ENCODE measurements at places on chromosomes 3 and 15.
A peak's percentile ranks its signal among the peaks of the same experiment; 100 is the strongest.

- no peaks in the 10 kb centered on the region for H3K36me3 ChIP-seq
- no peaks in the 10 kb centered on the region for H3K4me1 ChIP-seq
- DNase-seq: no peak
- no peak overlapping the region for H3K4me3 ChIP-seq
Measured at GRCh38 chr15:43881944-43882343, 55.1 kb downstream of the WDR76 start.

DNA sequence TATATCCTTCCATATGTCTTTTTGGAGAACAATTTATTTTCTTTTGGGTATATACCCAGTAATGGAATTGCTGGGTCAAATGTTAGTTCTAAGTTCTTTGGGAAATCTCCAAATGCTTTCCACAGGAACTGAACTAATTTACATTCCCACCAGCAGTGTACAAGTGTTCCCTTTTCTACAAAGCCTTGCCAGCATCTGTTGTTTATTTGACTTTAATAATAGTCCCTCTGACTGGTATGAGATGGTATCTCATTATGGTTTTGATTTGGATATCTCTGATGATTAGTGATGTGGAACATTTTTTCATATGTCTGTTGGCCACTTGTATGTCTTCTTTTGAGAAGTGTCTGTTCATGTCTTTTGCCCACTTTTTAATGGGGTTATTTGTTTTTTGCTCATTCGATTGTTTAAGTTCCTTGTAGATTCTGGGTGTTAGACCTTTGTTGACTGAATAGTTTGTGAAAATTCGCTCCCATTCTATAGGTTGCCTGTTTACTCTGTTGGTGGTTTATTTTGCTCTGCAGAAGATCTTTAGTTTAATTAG is 48.4 kb downstream of the TMEM45A start:
- H3K27ac ChIP-seq: no peak overlapping the region
- DNase-seq: no peak

GRCh38 chr3:55661141-55661540 is 174.0 kb upstream of the WNT5A start:
- DNase-seq: no peak
- H3K27me3 ChIP-seq: no peaks in the 10 kb centered on the region
- H3K4me3 ChIP-seq: no peak overlapping the region
- H3K36me3 ChIP-seq: no peaks in the 10 kb centered on the region
- no peaks in the 10 kb centered on the region for H3K4me1 ChIP-seq
- H3K27ac ChIP-seq: no peak overlapping the region

DNA sequence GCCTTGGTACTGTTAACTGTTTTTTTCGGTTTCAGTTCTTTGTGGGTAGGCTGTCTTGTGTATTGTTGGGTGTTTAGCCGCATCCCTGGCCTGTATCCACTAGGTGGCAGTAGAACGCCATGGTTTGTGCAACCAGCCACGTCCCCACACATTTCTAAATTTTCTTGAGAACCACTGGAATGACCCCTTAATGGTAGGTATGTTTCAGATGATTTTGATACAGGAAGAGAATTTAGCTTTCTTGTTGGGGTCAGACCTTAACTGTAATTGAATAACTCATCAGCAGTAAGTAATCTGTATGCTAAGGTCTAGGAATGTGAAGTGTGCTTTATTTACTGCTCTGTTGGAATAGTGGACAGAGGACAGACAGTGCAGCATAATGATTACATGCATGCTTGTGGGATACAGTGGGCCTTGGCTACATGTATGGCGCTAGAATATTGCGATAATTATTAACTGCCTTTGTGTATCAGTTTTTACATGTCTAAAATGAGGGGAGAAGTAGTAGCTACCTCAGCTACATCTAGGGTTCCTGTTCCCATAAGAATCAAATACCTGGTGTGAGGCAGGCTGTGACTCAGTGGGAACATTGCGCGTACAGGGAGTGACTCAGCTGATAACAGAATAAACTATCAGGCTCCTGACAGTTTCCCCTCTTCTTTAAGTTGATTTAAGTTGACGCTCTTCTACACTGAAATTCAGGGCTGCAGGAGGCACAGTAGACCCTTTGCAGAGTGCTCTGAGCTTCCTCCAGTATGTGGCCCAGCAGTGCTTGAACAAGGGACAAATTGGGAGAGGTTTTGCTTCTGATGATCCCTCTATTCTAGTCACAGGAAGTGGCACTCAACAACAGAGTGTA is 25.0 kb upstream of the GPR171 start:
- no peaks in the 10 kb centered on the region for H3K36me3 ChIP-seq
- H3K27me3 ChIP-seq: no peaks in the 10 kb centered on the region
- peaks cover 23% of the 10 kb centered on the region for H3K4me1 ChIP-seq
- peak overlapping the region; percentile 31 for H3K4me3 ChIP-seq

GRCh38 chr15:65512807-65513416 is 4.6 kb downstream of the DPP8 start:
- H3K4me3 ChIP-seq: no peak overlapping the region
- no peak overlapping the region for H3K27ac ChIP-seq
- peaks cover 14% of the 10 kb centered on the region for H3K4me1 ChIP-seq
- H3K27me3 ChIP-seq: no peaks in the 10 kb centered on the region

DNA sequence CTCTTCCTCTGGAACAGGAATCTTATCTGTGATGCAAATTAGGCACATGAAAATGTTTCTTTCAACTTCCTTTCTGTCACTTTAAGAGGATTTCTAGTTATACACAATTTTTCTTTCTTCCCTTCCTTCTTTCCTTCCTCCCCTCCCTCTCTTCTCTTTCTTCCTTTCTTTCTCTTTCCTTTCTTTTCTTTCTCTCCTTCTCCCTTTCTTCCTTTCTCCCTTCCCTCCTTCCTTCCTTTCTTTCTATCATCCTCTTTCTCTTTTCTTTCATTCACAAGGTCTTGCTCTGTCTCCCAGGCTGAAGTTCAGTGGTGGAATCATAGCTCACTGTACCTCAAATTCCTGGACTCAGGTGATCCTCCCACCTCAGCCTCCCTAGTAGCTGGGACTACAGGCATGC is 18.0 kb upstream of the C2CD4B start:
- H3K4me3 ChIP-seq: no peak overlapping the region
- H3K27ac ChIP-seq: no peak overlapping the region
- H3K36me3 ChIP-seq: no peaks in the 10 kb centered on the region
- DNase-seq: no peak

DNA sequence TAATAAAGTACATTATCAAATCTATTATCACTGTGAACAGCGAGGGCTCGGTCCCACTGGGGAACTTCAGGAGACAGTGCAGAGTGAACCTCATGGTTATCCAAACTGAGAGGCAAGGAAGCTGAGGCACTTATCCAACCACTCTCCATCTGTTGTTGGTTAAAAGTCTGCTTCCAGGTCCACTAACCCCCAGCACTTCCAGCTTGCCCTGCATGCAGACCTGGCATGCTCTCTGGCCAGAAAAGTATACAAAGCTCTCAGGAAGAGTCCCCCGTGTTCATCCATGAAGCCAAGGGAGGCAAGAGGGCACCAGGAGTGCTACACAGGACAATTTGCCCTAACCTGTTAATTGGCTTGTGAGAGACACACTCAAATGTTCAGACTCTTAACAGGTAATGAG is 36.0 kb downstream of the FBN1 start:
- no peaks in the 10 kb centered on the region for H3K27me3 ChIP-seq
- H3K36me3 ChIP-seq: no peaks in the 10 kb centered on the region
- H3K27ac ChIP-seq: no peak overlapping the region
- no peak overlapping the region for H3K4me3 ChIP-seq
- no peak for DNase-seq

DNA sequence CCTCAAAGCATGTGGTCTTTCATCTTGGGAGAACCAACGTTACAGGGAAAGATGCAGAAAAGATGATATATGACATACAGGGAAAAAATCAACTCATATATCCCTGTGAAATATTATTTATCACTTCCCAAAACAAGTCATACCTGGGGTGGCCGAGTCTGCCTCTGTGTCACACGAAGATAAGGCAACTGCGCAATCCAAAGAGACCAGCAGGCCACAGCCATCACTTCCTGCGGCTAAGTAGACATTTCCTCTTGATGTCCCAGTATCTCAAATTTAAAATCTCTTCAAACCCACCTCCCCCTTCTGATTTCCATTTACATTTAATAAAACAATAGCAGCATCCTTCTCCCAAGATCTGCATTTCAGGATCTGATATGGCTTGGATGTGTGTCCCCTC is 71.5 kb downstream of the IGF2BP2 start:
- no peaks in the 10 kb centered on the region for H3K27me3 ChIP-seq
- DNase-seq: no peak
- H3K4me1 ChIP-seq: peaks cover 47% of the 10 kb centered on the region
- no peak overlapping the region for H3K4me3 ChIP-seq
- H3K27ac ChIP-seq: no peak overlapping the region

DNA sequence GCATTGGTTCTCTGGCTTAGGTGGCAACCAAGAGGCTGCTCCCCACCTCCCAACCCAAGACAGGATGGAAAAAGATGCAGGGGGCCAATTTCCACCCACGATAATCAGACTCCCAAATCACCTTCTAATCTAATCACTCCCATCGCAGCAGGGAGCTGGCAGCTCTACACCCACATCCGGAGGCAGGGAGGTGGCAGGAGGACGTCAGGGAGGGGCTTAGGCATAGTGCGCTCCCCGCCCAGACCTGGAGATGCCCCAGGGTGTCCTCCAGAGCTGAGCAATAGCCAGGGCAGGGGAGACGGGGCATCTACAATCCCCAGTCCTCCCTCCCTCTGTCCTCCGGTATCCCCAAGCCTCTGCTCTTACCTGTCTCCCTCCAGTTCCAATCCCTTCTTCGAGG is 70.5 kb upstream of the SEC13 start:
- no peak for DNase-seq
- no peaks in the 10 kb centered on the region for H3K4me1 ChIP-seq
- no peak overlapping the region for H3K27ac ChIP-seq
- no peak overlapping the region for H3K4me3 ChIP-seq
- H3K27me3 ChIP-seq: peaks cover 97% of the 10 kb centered on the region

- no peak overlapping the region for H3K4me3 ChIP-seq
- H3K27me3 ChIP-seq: no peaks in the 10 kb centered on the region
- DNase-seq: no peak
- no peaks in the 10 kb centered on the region for H3K36me3 ChIP-seq
Measured at GRCh38 chr3:171157286-171157685, 130.8 kb upstream of the SLC2A2 start.

- no peaks in the 10 kb centered on the region for H3K27me3 ChIP-seq
- H3K4me1 ChIP-seq: no peaks in the 10 kb centered on the region
- no peak overlapping the region for H3K27ac ChIP-seq
Measured at GRCh38 chr3:34008191-34008590, 209.8 kb downstream of the PDCD6IP start.

- no peak for DNase-seq
- H3K36me3 ChIP-seq: no peaks in the 10 kb centered on the region
- no peak overlapping the region for H3K4me3 ChIP-seq
- no peaks in the 10 kb centered on the region for H3K27me3 ChIP-seq
- no peaks in the 10 kb centered on the region for H3K4me1 ChIP-seq
- no peak overlapping the region for H3K27ac ChIP-seq
Measured at GRCh38 chr3:97686258-97686657, 78.3 kb upstream of the ARL6 start.

DNA sequence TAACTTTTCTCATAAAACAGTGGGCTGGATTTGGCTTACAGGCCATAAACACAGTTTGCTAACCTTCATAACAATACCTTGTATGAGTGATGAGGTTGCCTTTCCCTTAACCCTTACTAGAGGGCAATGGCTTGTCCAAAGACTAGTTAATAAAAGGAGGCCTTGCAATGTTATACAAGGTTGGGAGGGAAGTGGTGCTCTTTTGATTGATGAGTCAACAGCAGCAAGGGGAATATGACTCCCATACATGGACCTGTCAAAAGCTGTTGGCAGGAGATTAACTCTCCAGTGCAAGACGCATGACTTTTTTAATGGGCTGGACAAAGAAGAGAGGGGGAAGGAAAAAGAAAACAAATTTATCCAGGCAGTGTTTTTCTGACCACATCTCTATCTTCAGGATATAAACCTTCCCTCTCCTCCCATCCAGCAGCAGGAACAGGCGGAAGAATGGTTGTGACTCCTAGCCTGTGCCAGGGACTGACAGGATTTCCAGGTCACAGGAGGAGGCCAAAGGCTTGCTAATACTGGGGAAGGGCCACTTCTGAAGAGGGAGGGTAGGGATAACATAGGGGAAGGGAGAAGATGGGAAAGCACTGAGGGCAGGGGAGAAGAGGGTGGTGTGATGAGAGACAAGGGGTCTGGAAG is 35.2 kb upstream of the ARL14 start:
- no peak for DNase-seq
- peak overlapping the region; percentile 1 for H3K27ac ChIP-seq
- no peaks in the 10 kb centered on the region for H3K27me3 ChIP-seq
- no peak overlapping the region for H3K4me3 ChIP-seq
- no peaks in the 10 kb centered on the region for H3K36me3 ChIP-seq
- H3K4me1 ChIP-seq: peaks cover 39% of the 10 kb centered on the region

DNA sequence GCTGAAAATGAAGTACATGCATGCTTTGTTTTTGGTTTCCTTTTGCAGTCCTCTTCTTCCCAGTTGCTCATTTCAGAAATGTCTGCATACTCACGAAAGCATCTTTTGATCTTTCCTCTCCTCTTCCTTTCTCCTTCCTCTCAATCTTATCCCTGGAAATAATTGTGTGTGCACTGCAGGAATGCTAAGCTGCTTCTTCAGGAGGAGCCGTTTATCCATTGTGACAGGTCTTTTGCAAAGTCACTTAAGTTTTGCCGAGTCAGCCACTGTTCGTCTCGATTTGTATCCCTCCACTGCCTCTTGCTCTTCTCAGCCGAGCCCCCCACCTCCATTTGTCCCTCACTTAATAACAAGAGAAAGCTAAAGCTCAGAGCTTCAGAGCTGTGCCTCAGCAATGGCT is 597.6 kb downstream of the AGBL1 start:
- H3K27ac ChIP-seq: no peak overlapping the region
- no peak overlapping the region for H3K4me3 ChIP-seq
- peaks cover 20% of the 10 kb centered on the region for H3K27me3 ChIP-seq
- no peaks in the 10 kb centered on the region for H3K4me1 ChIP-seq

GRCh38 chr3:52472239-52473000 is 17.0 kb downstream of the NISCH start:
- peaks cover 21% of the 10 kb centered on the region for H3K36me3 ChIP-seq
- no peak overlapping the region for H3K4me3 ChIP-seq
- H3K27me3 ChIP-seq: no peaks in the 10 kb centered on the region
- H3K4me1 ChIP-seq: no peaks in the 10 kb centered on the region
- H3K27ac ChIP-seq: no peak overlapping the region

- H3K4me1 ChIP-seq: no peaks in the 10 kb centered on the region
- H3K4me3 ChIP-seq: no peak overlapping the region
- no peaks in the 10 kb centered on the region for H3K36me3 ChIP-seq
- no peaks in the 10 kb centered on the region for H3K27me3 ChIP-seq
Measured at GRCh38 chr3:85821130-85821756, 862.5 kb downstream of the CADM2 start.

DNA sequence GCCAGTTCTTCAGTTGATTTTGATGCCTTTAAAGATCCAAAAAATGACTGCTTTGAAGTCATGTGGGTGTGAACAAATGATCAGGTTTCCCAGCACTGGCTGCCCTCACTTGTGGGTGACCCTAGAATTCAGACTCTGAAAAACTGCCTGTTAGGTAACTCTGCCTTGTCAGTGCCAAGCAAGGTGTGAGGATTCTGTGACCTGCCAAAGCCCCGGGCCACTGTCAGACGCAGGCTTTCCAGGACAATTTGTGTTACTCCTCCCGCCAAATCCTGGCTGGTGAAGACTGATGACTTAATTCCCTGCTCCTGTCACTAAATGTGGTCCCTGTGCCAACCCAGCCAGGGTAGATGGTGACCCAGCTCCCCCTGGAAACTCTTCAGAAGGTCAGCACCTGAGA is 99.2 kb upstream of the PSMD6 start:
- no peak overlapping the region for H3K4me3 ChIP-seq
- H3K4me1 ChIP-seq: no peaks in the 10 kb centered on the region
- H3K36me3 ChIP-seq: no peaks in the 10 kb centered on the region
- no peak for DNase-seq
- H3K27me3 ChIP-seq: peaks cover 25% of the 10 kb centered on the region

GRCh38 chr3:53804697-53805462 is 41.3 kb downstream of the CHDH start:
- H3K27me3 ChIP-seq: no peaks in the 10 kb centered on the region
- peaks cover 25% of the 10 kb centered on the region for H3K4me1 ChIP-seq
- peak; percentile 29 for DNase-seq
